Stimulated activated CD4-positive, alpha-beta T cell treated with anti-CD3 and anti-CD28 coated beads, Interleukin-1b, Interleukin-23, amount 100 ng/mL, for 48 hours (primary cell): ENCODE measurements at places on chromosomes 1 and 21.

DNA sequence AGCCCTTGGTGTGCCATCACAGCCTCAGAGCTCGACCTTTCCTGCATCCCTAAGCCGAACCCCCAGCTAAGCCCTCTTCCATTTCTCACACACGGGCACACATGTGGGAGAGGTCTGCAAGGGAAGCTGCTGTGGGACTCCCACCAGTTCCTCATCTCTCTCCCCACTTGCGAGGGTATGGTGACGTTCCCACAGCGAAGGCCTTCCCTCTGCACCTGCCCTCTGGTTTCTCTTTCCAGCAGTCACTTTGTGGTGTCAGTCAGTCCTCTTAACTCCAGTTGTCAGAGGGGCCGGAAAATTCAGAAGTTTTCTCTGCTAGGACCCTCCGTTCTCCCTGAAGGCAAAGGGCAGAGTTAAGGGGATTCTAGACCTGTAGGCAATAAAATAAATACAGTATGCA lies 5.5 kb upstream of the STK40 start:
- DNase-seq, result no peak

GRCh38 chr1:27416387-27417111 lies 24.1 kb downstream of the GPR3 start:
- peak; percentile 60 for DNase-seq

GRCh38 chr1:247448107-247448791 lies 9.7 kb downstream of the OR2B11 start:
- DNase-seq, result peak; percentile 30

DNA sequence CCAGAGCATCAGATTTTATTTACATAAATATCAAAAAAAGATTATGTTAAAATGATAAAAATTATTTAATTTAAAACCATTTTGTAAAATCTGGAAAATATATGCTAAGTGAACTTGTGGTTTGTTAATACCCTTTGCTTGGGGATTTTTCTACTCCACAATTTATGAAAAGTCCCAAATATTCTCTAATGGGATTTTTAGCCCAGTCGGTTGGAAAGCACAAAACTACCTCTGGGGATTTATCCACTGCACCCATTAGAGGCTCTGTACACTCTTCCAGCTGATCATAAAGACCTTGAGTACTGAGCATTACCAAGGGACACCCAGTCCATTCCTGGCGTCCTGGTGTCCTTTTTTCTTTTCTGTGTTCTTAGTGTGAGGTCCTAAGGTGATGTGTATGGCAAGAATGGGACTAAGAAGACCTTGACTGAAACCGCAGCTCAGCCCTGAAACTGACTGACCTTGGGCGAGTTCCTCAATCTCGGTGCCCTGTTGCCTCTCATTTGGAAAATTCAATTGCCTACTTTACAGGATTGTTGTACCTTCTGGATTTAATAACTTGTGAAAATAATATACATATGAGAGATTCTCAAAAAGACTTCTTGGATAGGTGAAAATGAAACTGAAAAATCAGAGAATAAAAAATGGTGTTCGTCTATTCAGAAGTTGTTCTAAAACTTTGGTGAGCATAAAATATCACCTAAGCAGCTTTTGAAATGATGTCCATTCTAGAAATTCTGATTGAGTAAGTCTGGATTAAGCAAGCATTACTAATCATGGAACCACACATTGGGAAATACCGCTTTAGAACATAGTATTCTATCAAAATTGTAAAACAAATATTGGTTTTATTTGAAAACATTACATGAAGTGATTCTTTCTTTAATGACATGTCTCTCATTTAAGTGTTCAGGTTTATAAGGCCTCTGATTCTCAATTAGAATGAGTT lies 21.5 kb upstream of the SAMSN1 start:
- DNase-seq, result no peak

DNA sequence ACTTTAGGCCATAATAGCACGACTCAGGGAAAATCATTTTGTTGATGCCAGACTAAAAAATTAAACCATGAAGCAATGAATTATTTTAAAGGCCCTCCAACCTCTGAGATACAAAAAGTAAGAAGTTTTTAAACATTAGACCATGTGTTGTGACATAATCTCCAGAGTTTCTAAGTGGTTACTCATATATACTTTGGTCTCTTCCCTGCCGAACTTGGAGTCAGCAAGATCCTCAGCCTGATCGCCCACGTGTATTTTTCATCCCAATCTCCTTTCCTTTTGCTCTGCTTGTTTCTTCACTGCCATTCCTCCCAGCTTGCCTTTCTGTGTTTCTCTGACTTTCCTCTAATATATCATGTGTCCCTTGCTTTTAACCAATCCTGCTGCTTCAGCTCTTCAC lies 3.8 kb downstream of the ARV1 start:
- no peak for DNase-seq

GRCh38 chr1:167825419-167826079 lies 88.4 kb downstream of the ADCY10 start:
- DNase-seq, result no peak

DNA sequence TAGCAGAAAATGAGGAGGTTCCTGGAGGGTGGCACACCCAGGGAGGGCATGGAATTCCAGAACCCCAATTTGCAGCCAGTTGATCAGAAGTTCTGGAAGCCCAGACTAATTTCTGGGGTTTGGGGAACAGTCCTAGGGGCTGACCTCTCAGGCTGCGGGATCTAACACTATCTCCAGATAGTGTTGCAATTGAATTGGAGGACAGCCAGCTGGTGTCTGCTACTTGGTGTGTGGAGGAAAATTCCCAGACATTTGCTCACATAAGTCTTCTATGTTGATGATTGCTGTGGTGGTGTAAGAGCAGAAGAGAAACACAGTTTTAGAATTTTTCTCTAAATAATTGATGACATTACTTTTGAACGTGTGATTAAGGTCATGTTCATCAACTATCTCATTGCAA lies 154.3 kb upstream of the RNPC3 start:
- DNase-seq, result no peak

DNA sequence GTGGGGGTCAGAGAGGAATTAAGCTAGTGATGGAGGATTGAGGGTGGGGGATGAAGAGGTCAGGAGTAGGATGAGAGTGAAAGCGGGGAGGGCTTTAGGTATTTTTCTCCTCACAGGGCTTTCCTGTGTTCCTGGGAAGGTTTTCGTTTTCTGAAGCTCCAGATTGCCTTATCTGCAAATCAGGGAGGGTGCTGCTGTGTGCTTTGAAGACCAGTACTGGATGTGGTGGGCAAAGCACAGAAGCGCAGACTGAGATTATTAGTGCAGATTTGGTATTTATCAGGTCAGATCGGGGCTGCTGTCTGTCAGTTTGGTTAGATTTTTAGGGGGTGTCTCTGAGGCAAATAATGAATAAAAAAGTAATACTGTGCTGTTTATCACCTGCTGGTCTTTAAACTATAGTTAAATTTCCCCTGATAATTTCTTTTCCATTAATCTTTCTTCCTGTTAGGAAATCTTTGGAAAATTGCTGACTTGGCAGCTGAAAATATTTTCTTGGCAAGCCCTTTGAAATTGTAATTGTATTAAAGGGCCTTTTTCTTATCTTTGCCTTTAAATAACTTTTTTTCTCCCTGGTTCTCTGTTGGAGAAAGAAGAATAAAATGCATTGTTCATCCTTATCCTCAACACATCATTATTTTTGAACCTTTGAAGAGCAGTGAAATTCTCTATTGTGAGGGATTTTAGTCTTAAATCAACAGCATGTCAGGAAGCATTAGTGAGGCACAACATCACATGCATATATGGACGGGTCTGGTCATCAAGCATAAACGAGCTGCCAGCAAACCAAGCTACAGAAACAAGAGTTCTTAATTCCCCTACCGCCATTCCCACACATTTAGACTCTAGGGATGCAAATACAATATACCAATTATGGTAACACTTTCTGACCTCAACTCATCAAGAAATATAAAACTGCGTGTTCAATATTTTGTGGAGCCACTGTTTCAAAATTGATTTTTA lies 139.6 kb downstream of the S1PR1 start:
- DNase-seq, result no peak

DNA sequence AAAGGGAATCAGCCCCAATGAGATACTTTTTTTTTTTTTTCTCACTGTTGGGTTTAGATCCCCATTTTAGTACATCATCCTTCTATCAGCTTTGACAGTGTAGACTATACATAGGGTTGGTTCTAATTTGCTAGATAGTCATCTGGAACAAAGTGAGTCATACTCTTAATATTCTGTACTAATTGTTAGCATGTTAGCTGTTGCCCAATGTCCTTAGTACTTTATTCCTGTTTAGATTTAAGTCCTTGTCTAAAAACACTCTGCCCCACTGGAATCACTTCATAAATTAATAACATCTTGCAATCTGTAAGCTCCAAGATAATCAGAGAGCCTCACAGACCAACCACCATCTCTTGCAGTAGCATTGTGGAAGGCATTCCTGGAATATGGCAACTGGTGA lies 209.8 kb upstream of the KIAA0040 start:
- no peak for DNase-seq

GRCh38 chr1:76443217-76443616 lies 368.7 kb downstream of the ST6GALNAC3 start:
- DNase-seq, result no peak

GRCh38 chr1:221727146-221728036 lies 14.5 kb downstream of the DUSP10 start:
- DNase-seq, result no peak

- DNase-seq, result peak; percentile 72
Measured at GRCh38 chr21:38766987-38767722, 38.6 kb upstream of the ETS2 start.

GRCh38 chr1:168235548-168235885 lies 9.7 kb downstream of the SFT2D2 start:
- DNase-seq, result no peak

GRCh38 chr21:45384656-45385548 lies 20.1 kb upstream of the COL18A1 start:
- DNase-seq, result no peak
